ENCODE measurements at places on chromosomes 4 and X.

- DNase-seq = no peak
Measured at GRCh38 chr4:52126966-52127365, 75.9 kb downstream of the SPATA18 start.

DNA sequence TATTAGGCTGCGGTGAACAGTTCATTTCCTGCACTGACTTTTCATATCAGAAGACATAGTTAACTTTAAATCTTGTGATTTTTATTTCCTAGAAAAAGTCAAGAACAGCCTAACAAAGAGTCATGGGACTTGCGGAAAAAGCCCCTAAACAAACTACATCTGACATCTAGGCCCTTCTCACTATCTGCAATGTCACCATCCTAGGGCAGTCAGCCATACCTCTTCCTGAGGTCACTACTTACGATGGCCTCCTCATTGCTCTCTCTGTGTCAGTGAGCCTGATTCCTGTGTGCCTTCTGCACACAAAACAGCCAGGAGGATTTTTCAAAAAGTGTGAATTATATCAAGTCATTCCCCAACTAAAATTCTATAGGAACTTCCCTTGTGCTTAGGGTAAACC lies 22.4 kb upstream of the KIT start:
- no peak for DNase-seq

- DNase-seq = no peak
Measured at GRCh38 chr4:22493523-22493922, 22.3 kb downstream of the ADGRA3 start.

DNA sequence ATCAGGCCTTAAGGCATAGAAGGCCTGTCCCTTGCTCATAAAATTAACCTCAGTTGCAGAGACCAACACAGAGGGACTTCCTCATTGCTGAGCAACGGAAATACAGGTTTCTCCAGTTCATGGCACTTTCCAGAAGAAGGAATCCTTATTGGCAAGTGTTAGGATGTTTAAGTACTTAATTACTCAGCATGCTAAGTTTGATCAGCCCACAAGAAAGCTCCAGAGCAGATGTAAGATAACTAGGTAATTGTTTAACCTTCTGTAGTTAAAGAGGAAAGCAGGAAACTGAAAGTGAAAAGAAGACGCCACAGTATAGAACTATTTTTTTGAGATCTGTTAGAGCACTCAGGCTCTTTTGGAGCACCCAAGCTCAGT lies 33.5 kb downstream of the SMS start:
- DNase-seq = no peak

- DNase-seq = no peak
Measured at GRCh38 chr4:24892278-24892677, 20.6 kb downstream of the CCDC149 start.

- no peak for DNase-seq
Measured at GRCh38 chr4:88078579-88078978, 71.1 kb downstream of the PKD2 start.

DNA sequence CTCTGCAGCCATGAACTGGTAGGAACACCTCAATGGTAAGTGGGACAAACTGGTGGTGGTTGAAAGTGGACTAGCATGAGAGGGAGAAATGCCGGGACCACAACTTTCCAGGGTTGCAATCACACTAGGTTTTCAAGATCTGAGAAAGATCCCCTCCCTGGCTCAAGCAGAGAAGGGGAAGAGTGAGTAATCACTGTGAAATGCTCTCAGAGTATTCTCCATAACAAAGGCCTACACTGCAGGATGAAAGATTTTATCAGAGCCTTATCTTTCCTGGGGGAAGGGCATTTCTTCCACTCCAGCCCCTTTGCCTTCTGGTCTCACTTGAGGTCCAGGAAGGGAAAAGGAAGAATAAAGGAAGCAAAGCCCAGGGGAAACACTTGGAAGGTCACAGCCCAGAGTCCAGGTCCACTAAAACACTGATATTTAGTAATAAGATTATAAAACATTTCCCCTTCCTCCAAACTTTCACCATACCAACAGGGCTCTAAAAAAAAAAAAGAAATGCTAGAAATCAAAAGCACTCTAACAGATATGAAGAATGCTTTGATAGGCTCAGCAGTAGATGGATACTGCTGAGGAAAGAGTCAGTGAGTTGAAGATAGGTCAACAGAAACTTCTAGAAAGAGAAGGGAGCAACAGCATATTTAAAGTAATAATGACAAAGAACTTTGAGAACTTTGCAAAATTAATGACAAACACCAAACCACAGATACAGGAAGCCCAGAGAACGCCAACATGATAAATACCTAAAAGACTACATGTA lies 95.9 kb downstream of the WDFY3 start:
- peak; percentile 37 for DNase-seq

DNA sequence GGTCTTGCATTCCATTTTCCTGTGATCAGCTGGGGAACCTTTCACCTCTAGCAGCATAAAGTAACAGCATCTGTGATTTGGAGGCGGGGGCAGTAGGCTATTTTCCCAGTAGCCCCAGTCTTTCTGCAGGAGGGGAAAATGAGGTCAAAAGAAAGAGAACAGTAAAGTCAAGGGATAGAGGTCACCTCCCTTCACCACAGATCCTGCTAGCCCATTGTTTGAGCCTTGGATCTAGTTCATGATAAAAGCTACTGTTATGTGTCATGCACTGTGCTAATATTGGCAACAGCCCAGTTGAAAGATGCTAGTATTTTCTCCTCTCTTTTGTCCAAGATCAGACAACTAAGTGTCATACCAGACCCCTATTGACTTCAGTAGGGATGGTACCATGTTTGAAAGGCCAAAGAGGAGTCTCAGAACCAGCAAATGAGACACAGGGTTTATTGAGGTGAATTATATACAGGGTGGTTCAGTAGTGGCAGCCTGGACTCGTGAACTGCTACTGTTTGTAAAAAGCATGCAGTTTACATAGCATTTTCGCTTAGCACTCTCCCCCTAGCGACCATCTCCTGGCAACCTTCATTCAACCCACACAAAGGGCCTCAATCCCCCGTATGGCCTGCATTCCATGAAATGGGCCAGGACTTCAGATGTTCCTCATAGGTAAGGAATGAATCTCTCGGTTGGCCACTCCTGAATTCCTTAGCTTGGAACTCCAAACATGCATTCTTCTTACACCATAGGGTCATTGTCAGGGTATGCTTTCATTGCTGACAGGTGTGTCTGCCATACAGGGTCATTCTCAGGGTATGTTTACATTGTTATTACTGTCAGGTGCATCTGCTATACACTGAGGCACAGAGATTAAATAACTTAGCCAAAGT lies 170.0 kb upstream of the FRMPD4 start:
- no peak for DNase-seq

DNA sequence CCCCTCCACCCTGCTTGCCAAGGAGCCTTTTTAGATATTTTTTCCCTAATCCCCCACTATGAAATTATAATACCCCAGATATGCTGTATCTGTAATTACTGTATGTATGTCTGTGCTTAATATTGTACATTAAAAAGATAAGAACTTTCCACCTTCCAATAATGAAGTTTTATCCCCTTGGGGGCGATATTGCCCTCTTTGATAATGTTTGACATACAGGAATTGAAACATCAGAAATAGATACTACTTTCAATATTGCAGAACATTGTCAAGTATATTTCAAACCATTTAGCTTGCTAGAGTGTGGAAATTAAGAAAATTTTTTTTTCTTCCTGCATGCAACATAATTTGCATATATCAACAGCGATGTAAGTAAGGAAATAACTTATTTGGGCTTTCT lies 58.9 kb downstream of the NAF1 start:
- DNase-seq = no peak

GRCh38 chr4:157025898-157026297 lies 50.1 kb upstream of the GLRB start:
- DNase-seq = no peak

DNA sequence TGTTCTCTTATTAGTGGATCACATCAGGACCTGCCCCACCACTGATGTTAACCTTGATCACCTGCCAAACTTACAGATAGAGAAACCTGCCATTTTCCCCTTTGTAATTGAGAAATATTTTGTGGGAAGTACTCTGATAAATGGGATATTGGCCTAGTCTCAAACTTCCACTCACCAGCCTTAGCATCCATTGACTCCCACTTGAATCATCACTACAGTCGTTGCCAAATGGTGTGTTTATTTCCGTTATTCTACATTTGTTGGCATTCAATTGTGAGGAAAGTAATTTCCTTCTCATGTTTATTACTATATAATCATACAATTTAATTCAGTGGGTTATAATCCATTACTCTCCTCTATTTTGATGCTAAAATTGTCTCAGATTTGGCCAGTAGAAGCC lies 156.4 kb upstream of the CXCL13 start:
- DNase-seq = no peak

DNA sequence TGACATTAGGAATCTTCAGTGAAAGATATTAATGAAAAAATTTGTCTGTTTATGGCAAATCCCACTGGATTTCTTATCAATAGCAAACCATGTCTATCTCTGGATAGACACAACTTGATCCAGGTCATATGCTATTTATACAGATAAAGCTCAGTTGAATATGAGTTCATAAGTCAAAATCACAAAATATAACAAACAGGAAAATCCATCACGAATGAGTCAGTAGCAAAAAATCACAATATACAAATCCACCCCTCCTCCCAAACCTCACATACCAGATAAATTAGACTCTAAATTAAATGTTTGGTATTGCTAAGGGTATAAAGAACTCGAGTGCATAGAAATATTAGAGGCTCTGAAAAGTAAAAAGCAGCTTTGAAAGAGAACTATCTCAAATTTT lies 420.5 kb downstream of the TLL1 start:
- no peak for DNase-seq

DNA sequence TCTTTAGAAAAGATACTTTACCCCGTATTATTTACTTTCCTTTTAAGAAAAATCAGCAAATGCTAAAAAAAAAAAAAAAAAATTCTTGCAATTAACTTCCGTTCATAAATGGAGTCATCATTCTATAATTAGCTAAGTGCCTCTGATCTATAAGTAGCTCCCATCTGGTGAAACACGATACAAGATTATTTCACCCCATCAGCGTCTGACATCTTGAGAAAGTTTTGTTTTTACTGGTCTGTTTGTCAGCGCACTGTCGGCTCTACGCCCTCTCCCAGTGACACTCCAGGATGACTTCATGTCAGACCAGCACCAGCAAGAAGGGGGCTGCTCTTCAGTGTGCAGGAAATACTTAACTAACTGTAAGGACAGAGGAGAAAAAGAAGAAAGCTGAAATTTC lies 108.3 kb downstream of the AFAP1 start:
- DNase-seq = no peak

GRCh38 chr4:62210486-62210885 lies 1010.4 kb downstream of the ADGRL3 start:
- DNase-seq = no peak

DNA sequence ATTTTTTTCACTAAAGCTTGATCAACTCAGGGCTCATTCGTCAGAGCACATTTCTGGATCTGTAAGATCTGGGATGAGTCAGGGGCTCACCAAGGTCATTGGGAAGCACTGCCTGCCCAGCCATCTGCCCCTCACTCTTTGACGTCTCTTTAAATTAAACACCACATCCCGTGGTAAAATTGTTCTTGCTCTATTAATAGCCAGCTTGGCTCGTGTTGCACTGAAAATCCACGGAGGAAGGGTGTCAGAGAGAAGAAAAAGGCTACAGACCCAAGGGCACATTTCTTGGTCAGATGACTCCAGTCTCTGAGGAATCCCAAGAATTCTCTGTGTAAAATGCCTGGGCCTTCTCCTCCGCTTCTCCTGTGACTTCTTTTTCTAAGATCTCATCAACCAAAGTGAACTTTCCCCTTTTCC lies 45.7 kb upstream of the GATB start:
- peak; percentile 0 for DNase-seq

DNA sequence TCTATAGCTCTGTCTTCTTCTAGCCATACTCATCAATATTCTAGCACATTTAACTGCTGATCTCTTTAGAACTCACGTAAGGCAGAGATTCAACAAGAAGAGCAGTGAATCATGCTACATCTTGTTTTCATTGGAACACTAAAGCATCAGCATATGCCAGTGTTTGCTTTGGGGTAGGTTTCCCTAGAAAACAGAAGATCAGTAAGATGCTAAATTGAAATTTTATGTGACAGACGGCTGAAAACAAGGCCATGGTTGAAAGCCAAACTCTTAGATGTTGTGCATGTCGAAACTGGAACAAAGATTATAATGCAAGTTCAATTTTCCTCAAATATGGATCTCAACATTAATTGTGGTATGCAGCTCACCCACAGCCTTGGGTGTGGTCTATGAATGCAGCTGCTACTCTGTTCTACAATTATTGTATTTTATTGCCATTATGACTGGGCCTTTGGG lies 107.6 kb downstream of the PDLIM5 start:
- no peak for DNase-seq

- DNase-seq = no peak
Measured at GRCh38 chr4:103996064-103996463, 276.3 kb upstream of the TACR3 start.
